ENCODE measurements at places on chromosomes 12 and 14.
A peak's percentile ranks its signal among the peaks of the same experiment; 100 is the strongest.

DNA sequence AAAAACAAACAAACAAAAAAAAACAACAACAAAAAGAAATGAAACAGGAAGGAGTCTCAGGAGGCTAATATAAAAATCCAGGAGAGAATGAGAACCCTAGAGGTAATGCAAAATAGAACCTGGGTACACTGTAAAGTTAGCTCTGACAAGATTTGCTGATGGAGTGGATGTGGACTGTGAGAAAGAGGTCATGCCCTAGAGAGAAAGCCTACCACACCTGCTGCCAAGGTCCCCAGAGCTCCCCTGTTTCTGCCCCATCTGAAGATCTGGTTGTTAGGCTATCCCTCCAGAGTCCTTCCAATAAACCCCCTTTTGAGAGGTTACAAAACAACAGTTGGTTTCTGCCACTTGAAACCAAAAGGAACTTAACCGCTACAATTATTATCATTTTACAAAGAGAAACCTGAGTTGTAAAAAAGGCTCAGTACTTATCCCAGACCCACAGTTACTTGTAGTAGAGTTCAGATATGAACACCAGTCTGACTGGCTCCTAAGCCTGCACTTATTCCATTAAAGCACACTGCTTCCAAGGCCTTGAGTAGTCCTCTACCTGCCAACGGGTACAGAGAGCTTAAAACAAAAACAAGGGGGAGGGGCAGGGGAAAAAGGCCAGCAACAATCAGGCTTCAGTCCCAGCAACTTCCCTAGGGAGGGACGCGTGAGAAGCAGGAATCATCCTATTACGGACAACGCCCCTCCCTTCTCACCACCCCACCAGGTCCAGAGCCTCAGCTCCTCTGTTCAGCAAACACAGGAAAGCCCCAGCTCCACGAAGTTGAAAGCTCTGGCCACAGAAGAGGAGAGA lies 27.7 kb downstream of the PPP1R13B start:
- H3K27me3 ChIP-seq, result no peaks in the 10 kb centered on the region
- H3K27ac ChIP-seq, result peak overlapping the region; percentile 63
- no peak overlapping the region for H3K4me3 ChIP-seq
- H3K4me1 ChIP-seq, result peaks cover 48% of the 10 kb centered on the region
- H3K36me3 ChIP-seq, result peaks cover 6% of the 10 kb centered on the region
- ATAC-seq, result no peak

GRCh38 chr12:76881142-76881541 lies 2.3 kb upstream of the CSRP2 start:
- no peak overlapping the region for H3K4me3 ChIP-seq
- no peak for ATAC-seq
- H3K27me3 ChIP-seq, result peaks cover 55% of the 10 kb centered on the region

GRCh38 chr14:101186544-101186943 lies 283.0 kb upstream of the RTL1 start:
- no peaks in the 10 kb centered on the region for H3K4me1 ChIP-seq
- no peak overlapping the region for H3K27ac ChIP-seq
- H3K36me3 ChIP-seq, result no peaks in the 10 kb centered on the region

- H3K27ac ChIP-seq, result no peak overlapping the region
- H3K4me3 ChIP-seq, result no peak overlapping the region
- no peaks in the 10 kb centered on the region for H3K27me3 ChIP-seq
- peaks cover 25% of the 10 kb centered on the region for H3K4me1 ChIP-seq
These were observed 14.5 kb upstream of the CERS5 start for GRCh38 chr12:50181691-50182090.

GRCh38 chr12:72957454-72957853 lies 685.3 kb downstream of the TRHDE start:
- H3K27ac ChIP-seq, result no peak overlapping the region
- H3K4me3 ChIP-seq, result no peak overlapping the region
- no peaks in the 10 kb centered on the region for H3K4me1 ChIP-seq
- H3K36me3 ChIP-seq, result no peaks in the 10 kb centered on the region
- ATAC-seq, result no peak

GRCh38 chr12:59736786-59737185 lies 141.0 kb downstream of the SLC16A7 start:
- H3K4me3 ChIP-seq, result no peak overlapping the region
- peaks cover 27% of the 10 kb centered on the region for H3K36me3 ChIP-seq
- no peak for ATAC-seq
- no peaks in the 10 kb centered on the region for H3K27me3 ChIP-seq
- H3K27ac ChIP-seq, result no peak overlapping the region

- H3K4me1 ChIP-seq, result peaks cover 15% of the 10 kb centered on the region
- no peak for ATAC-seq
- peak overlapping the region; percentile 11 for H3K27ac ChIP-seq
- no peak overlapping the region for H3K4me3 ChIP-seq
These were observed 124.9 kb upstream of the BTG1 start for GRCh38 chr12:92270521-92270920.

DNA sequence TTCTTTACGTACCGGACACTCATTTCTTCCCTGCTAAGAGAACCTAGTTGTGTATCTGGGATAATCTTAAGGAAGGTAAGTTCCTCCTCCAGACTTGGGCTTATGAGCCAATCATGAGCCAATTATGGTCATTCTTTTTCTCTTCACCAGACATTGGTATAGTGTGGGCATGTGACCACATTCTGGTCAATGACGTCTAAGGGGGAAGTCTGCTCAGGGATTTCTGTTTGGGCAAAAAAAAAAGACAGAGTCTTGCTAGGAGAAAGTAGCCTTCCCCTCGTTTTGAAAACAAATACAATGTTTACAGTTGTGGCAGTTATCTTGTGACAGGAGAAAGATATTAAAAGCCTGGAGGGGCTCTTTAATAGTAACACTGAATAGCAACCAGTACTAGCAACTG lies 20.1 kb upstream of the PLXNC1 start:
- no peaks in the 10 kb centered on the region for H3K36me3 ChIP-seq
- H3K4me3 ChIP-seq, result no peak overlapping the region
- no peak for ATAC-seq
- H3K27ac ChIP-seq, result peak overlapping the region; percentile 16

GRCh38 chr14:92670160-92670559 lies 78.3 kb downstream of the LGMN start:
- peaks cover 82% of the 10 kb centered on the region for H3K4me1 ChIP-seq
- H3K4me3 ChIP-seq, result no peak overlapping the region
- peaks cover 64% of the 10 kb centered on the region for H3K36me3 ChIP-seq
- peak overlapping the region; percentile 79 for H3K27ac ChIP-seq

DNA sequence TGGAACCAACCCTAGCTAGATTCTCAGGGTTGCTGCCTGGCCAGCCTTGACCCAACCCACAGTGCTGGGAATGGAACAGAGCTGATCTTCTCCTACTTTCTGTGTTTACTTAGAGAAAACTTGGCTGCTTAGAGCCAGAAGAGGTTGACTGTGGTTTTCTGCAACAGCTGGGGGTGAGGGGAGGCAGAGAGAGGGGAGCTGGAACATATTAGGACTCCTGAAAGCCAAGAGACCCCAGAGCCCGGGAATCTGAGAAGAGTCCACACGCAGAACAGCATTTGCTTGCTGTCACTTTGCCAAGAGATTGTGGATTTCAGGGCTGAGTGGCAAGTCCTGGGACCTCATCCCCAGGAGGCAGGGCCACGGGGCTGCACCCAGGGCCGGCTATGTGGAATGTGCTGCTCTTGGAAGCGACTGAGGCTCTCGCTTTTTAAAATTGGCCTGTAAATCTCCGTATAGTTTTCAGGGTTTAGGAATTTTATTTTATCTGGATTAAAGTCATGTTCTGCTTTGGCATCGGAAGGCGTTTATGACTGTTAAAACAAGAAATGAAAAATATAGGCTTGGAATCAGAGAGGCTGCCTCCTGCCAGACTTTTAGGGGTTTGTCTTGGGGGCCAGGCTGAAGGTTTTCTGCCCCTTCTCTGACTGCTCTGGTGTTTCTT lies 22.3 kb upstream of the MED13L start:
- no peak for ATAC-seq
- H3K4me1 ChIP-seq, result peaks cover 12% of the 10 kb centered on the region
- peaks cover 5% of the 10 kb centered on the region for H3K27me3 ChIP-seq
- H3K4me3 ChIP-seq, result no peak overlapping the region
- H3K27ac ChIP-seq, result no peak overlapping the region

GRCh38 chr12:80017261-80017870 lies 82.0 kb upstream of the OTOGL start:
- H3K4me1 ChIP-seq, result no peaks in the 10 kb centered on the region
- no peak overlapping the region for H3K27ac ChIP-seq
- H3K36me3 ChIP-seq, result no peaks in the 10 kb centered on the region
- H3K4me3 ChIP-seq, result no peak overlapping the region
- ATAC-seq, result no peak

- no peak overlapping the region for H3K4me3 ChIP-seq
- no peaks in the 10 kb centered on the region for H3K4me1 ChIP-seq
- no peaks in the 10 kb centered on the region for H3K36me3 ChIP-seq
- H3K27me3 ChIP-seq, result no peaks in the 10 kb centered on the region
- no peak overlapping the region for H3K27ac ChIP-seq
These were observed 374.9 kb downstream of the GXYLT1 start for GRCh38 chr12:41769810-41770209.

Measured in stimulated activated memory B cell treated with anti-CD40 and anti-IgM and Interleukin-4, amounts not matched to agents 10 μg/mL and 1 μg/mL and 100 μg/mL, for 72 hours (primary cell).